ENCODE measurements at places on chromosomes 16 and 17.

DNA sequence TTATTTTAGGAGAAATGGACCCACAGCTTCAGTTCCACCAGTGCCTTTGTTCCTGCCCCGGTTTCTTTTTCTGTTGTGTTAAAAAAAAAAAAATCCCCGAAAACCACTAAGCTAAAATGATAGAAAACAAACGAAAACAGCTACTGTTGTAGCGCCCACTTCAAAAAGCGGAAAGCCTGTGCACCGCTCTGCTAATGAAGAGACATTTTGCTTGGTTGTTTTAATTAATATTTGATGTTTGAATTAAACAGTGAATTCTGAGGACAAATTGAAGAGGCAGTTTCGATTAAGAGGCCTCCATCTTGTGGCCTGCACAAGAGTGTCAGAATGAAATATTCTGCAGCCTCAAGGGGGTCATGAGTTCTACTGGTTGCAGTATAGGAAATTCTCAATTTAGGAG is 186.7 kb downstream of the RPTOR start:
- no peak for DNase-seq

DNA sequence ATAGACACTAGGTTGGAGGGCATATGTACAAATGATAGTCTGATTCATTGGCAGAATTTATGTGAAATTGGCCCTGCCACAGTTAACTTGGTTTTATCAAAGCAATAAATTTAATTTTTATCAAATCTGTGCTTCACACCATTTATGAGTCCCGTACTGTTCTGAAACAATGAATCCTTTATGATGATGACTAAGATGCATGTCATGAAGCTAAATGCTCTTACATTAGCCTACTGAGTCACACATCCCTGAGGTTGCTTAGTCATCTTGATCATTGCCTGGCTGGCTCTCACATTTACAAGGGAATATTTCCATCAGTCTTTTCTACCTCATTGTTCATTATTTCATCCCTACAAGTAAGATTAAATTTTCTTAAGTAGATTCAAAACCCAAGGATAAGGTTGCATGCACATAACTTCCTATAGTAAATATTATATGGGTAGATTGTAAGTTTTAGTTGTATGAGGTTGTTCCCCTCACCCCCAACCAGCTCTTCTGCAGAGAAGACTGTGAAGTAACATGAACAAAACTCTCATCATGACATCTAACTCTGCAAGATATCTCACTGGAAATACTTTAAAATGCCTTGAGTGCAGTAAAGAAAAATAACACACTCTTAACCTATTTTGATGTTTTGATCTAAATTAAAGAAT is 170.7 kb downstream of the CYB561 start:
- peak; percentile 73 for DNase-seq

DNA sequence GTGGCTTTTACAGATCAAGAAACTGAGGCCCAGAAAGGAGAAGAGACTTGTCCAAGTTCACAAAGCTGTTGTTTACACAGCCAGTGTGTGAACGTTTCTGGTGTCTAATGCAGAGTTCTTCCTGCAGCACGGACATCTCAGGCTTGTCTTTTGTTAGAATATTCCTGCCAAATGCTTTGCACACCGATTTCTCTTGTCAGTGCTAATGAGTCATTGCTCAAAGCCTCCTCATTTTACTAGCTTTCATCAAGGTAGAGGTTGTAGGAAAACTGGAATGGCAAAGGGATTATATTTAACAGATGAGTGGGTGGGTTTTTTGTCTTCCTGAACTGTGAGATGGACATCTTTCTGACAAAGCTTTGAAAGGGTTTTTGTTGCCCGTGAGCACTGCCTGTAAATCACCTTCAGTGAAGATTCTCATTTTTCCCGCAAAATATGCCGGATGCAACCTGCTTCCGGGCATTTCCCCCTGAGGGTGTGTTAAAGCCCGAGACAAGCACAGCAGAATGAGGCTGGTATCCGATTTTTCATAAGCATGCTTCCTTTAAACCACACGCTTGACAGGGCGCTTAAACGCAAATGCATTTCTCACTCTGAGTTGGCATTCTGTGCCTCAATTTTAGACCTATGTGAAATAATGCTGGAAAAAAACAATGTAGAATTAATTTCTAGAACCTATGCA is 14.7 kb downstream of the PMM2 start:
- no peak for DNase-seq

GRCh38 chr17:74945543-74945942 is 9.8 kb downstream of the OTOP3 start:
- no peak for DNase-seq

DNA sequence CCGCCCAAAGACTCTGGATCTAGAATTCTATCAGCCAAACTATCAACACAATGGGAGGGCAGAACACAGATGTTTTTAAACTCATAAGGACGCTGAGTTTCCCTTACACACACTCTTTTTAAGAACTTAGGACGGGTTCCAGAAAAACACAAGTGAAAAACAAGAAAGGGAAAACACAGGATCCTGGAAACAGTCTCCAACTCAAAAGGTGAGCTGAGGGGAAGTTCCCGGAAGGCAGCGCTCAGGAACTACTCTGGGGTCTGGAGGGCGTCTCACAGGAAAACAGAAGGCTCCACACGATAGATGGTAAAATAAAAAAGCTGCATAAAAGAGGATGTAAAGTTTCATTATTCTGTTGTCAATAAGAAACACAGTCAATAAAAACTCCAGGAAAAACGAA is 80.2 kb upstream of the DOC2B start:
- no peak for DNase-seq

GRCh38 chr17:33039874-33040273 is 48.2 kb downstream of the SPACA3 start:
- DNase-seq: no peak

DNA sequence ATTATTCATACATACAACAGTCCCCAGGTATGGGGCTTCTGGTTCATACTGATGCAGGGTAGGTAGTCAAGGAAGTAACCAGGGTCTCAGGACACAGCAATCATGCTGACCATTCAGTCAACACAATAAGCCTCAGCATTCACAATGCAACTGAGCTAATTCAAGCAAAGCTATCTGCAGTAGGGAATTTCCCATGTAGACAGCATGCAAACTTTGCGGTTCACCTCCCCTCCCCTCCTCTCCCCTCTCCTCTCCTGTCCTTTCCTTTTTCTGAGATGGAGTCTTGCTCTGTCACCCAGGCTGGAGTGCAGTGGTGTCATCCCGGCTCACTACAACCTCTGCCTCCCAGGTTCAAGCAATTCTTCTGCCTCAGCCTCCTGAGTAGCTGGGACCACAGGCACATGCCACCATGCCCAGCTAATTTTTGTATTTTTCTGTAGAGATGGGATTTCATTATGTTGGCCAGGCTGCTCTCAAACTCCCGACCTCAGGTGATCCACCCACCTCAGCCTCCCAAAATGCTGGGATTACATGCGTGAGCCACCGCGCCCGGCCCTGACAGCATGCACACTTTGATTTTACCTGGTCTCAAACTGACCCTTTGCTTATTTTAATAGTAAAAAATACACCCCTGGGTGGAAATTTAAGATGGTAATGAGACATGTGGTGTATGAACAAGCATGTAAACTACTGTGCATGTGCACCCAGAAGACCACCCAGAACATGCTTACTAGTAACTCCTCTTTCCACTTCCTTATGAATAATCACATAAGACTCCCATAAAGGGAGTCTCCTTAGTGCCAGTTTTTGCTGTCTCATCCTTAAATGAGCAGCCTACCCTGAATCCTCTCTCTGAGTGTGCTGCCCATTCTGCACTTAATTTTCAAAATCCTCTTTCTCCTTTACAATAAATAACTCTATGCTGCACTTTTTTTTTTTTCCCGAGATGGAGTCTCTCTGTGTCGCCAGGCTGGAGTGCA is 9.3 kb upstream of the RNF135 start:
- DNase-seq: no peak

DNA sequence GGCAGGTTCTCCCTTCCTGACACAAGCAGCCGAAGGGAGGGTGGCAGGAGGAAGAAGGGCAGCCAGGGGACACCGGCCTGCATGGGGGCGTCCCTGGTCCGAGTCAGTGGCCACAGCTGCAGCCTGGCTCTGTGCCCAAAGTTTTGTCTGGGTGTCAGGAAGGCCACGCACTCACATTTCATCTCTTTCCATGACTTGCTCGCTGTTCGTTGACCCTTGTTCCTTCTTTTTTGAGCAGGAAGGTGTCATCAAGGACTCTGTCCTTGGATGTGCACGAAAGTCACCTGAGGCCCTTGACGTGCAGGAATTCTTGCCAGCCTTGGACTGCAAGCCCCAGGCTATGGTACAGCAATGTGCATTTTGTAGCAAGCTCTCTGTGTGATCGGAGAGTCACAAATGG is 93.3 kb downstream of the TNFRSF13B start:
- DNase-seq: no peak

- DNase-seq: no peak
Observed at GRCh38 chr17:13129356-13129755, 111.5 kb upstream of the ELAC2 start.

DNA sequence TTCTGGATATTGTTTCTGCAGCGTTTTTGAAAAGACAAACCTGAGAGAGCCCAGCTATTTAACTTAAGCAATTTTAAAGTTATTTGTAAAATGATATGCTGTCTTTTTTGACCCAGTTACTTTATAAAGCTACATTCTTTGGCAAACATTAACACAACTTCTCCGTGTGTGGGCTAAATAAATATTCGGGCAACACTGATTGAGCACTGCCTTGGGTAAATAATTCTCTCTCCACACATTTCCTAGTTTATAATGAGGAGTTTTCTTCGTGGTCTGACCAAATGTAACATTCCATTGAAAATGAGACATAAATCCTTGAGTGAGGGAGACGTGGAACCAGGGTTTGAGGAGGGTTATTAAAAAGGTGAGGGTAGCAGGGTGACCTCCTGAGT is 142.8 kb downstream of the WWOX start:
- DNase-seq: no peak

DNA sequence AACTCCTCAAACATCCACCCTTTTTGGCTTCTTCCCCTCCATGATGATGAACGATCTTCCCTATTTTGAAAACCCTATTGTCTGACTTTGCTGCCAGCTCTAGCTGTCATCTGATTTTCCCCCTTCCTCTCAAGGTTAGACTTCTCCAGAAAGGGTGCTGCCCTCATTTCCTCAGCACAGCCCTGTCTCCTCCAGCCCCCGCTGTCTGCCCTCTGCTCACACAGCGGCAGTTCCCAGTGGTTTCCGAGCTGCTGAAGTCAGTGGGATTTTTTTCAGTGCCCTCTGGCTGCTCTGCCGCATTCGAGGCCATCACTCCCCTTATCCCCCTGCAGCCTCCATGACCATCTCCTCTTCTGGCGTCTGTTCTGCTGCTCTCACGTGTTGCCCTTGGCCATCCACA is 26.6 kb upstream of the C17orf107 start:
- DNase-seq: no peak

- DNase-seq: no peak
Observed at GRCh38 chr17:56937687-56938086, 23.2 kb downstream of the COIL start.

DNA sequence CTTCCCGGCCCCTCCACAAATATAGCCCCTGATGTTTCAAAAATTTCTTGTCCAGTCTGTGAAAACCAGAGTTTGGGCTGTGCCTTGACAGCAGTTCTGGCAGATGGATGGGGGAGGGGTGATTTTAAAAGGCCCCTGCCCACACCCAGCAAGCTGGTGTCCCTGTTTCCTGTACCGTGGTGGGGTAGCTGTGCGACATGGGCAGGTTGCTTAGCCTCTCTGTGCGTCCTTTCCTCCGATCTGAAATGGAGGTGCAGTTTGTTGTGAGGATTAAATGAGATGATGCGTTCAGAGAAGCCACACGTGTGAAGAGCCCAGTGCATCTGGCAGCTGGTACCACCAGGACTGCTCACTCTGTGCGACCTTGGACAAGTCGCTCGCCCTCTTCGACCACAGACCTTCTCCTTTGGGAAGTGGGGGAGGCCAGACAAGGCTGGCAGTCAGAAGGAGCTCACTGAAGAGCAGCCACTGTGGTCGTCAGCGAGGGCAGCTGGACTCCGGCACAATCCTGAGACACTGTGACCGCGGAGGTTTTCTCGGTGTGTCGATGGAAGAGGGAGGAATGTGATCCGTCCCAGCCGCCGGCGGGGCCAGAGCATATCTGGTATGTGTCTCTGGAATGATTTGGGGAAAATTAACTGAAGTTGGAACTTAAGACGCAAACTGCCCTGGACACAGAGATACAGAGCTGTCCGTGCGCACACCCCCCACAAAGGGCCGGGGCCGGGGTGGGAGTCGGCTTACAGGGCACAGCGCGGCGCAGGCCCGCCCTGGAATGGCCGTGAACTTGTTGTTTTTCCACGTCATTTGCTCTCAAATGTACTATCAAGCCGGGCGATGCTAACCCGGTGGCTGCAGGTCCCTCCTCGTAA is 721 bp upstream of the WFIKKN2 start:
- no peak for DNase-seq

GRCh38 chr16:86854058-86854621 is 275.8 kb downstream of the FOXL1 start:
- DNase-seq: peak; percentile 39

DNA sequence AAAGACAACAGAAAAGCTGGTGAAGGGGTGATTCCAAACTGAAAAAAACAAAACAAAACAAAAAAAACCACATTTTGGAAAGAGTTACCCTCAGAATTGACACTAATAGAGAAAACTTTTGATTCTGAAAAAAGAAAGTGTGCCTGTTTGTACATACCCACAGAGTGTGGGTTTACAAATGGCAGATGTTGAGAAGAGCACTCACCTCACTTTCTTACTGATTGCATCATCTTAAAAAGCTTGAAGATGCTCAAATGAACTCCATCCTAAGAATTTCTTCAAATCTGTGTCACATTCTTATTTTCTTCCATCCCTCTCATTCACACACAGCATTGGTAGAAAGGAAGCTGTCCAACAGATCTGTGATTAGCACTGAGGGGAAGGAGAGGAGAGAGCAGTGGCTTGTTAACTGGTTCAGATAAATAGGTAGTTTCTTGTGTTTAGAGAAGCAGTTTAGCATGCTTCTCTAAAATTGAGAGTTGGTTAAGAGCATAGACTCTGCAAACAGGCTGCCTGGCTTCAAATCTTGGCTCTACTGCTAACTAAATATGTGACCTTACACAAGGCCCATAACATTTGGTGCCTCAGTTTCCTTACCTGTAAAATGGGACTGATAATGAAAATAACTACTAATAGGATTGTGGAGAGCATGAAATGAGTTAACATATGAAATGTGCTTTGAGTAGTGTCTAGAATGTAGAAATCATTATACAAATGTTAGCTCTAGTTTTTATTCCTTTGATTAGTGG is 6.9 kb downstream of the GNAO1 start:
- DNase-seq: no peak

DNA sequence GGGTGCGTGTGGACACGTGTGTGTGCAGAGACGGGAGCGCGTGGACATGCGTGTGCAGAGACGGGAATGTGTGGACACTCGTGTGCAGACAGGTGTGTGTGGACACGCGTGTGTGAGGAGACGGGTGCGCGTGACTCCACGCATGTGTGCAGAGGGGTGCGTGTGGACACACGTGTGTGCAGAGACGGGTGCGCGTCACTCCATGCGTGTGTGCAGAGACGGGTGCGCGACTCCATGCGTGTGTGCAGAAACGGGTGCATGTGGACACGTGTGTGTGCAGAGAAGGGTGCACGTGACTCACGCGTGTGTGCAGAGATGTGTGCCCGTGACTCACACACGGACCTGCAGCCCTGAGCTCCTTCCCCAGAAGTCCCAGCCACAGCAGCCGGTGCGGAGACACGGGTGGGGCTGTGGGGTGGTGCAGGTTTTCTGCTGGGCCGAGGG is 2.2 kb upstream of the CD7 start:
- no peak for DNase-seq

- DNase-seq: no peak
Observed at GRCh38 chr17:77382356-77382911, 241.7 kb downstream of the SEC14L1 start.

- DNase-seq: no peak
Observed at GRCh38 chr17:50467855-50468303, 801 bp downstream of the CHAD start.

All from A673 (cell line).